ENCODE measurements at places on chromosomes 16 and 17.

GRCh38 chr17:82051776-82052637 is at the start of the genes GPS1 and RFNG:
GPS1 (plus strand) TSS chr17:82051898; CDS start chr17:82051932, 34 bp downstream.
RFNG (minus strand) TSS chr17:82051811; CDS start chr17:82051766, 45 bp downstream.
- no peak for DNase-seq

- DNase-seq, result no peak
These were observed 7.1 kb upstream of the HOXB9 start for GRCh38 chr17:48633266-48633677.

- DNase-seq, result no peak
These were observed 332.7 kb upstream of the HSBP1 start for GRCh38 chr16:83475108-83475507.

DNA sequence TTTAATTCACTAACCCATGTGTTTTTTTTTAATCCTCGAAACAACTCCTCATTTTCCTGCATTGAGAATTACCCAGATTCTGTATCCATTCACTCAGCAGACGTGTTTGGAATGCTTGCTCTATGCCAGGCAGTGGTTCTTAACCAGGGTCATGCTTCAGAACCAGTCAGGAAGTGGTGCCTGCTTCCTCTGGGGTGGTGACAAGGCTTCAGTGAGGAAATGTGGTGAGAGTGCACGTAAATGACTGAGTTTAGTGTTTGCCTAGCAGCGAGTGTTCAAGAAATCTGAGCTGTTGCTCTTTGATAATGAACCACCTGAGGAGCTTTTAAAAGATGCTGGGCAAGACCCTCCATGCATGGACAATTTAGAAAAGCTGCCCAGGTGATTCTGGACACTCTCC is 9.9 kb downstream of the ZFP90 start:
- no peak for DNase-seq

GRCh38 chr16:29745853-29746345 is at the start of gene C16orf54:
C16orf54 (minus strand) TSS chr16:29745990; CDS start chr16:29744951, 1,039 bp downstream.
- DNase-seq, result no peak

GRCh38 chr16:30054959-30055553 is 10.5 kb upstream of the ALDOA start:
- no peak for DNase-seq

DNA sequence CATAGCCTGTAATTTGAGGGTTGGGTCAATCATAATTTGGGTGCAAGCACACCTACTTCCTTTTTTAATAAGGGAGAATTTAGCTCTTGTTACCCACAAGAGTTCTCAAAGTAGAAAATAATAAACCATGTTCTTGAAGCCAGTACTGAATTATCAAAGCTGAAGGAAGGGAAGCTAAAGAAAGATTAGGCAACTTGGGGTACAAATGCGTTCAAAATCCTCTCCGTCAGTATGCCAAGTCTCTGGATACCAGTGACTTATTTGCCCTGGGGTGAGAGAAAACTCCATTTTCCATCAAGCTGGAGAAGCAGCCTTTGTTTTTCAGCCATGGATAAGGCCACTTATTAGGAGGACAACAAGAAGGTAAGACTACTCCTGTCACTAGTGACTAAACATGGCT is 23.5 kb upstream of the DHRS13 start:
- DNase-seq, result no peak

- DNase-seq, result no peak
These were observed 2.7 kb downstream of the N4BP1 start for GRCh38 chr16:48607056-48607825.

DNA sequence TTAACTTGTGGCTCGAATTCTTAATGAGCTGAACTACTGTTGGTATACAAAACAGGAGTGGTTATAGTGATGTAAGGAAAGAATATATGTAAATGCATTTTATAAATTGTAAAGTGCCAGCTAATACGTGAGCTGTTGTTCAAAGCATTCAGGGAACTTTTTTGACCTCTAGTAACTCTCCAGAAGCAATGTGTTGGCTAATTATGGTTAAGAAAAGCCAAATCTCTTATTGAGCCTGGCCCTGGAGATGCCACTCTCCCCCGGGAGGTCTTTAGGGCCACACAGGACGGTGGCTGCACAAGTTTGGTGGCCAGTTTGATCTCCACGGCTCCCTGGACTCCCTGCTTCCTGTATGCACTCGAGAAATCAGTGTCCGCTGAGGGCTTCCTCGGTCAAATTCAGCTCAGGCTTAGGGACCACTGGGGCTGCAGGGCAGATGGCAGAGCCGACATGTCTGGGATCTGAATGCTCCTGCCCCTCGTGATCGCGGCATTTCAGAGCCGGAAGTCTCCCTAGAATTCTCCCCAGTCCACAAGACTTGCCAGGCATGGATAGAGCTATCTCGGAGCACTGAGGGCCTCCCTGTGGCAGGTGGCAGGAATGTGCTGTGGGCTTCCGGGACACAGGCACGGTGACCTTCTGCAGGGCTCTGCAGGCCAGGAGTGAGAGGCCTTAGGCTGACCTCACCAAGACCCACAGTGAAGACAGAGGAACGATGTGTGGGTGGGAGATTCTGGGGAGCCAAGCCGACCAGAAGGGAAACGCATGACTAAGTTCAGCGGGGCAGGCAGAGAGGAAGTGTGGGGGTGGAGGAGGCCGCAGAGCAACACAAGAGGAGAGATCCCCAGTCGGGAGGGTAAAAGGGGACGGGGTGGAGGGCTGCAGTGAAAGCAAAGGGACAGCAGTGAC is 18.6 kb upstream of the PITPNM3 start:
- DNase-seq, result no peak

DNA sequence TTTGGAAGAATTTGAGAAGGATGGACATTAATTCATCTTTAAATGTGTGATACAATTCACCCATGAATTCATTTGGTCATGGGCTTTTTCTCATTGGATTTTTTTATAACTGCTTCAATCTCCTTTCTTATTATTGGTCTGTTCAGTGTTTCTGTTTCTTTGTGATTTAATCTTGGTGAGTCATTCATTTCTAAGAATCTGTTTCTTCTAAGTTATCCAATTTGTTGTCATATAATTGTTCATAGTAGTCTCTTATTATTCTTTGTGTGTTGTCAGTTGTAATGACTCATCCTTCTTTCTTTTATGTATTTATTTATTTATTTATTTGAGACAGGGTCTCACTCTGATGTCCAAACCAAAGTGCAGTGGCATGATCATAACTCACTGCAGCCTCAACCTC is 146.1 kb upstream of the ZNF267 start:
- no peak for DNase-seq

- DNase-seq, result no peak
These were observed 203.9 kb upstream of the HS3ST4 start for GRCh38 chr16:25487888-25488287.

DNA sequence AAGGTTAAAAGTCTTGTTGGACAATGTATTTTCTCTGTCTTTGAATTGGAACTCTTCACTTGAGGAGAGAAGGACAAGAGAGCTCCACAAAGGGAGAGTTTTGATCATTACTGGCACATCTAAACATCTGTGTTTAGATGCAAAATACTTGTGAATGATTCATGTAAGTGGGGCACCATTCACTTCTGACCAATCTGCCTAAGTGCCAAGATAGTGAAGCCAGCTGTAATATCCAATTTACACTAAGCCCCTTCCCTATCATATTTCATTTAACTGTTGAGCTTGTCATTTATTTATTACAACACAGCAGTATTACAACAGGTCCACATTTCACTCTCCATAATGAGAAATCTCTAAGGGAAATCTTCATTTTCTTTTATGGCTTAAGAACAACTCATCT is 832.3 kb upstream of the GOT2 start:
- DNase-seq, result no peak

DNA sequence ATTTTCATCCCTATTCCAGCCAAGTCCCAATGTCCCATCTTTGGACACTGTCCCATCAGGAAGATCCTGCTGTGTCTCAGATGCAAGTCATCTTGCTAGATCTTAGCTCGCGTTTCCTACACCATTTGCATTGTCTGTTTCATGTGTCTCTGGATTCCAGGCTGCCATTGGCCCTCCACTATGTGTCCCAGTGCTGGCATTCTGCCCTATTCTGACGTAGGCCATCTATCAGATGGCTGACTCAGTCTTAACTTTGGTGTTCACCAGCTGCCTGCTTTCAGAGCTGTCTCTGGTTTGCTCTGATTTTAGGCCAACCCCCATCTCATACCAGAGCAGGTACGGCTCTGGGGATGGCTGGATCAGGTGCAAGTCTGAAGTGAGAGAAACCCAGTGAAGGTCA is 300.9 kb upstream of the ASIC2 start:
- DNase-seq, result no peak

DNA sequence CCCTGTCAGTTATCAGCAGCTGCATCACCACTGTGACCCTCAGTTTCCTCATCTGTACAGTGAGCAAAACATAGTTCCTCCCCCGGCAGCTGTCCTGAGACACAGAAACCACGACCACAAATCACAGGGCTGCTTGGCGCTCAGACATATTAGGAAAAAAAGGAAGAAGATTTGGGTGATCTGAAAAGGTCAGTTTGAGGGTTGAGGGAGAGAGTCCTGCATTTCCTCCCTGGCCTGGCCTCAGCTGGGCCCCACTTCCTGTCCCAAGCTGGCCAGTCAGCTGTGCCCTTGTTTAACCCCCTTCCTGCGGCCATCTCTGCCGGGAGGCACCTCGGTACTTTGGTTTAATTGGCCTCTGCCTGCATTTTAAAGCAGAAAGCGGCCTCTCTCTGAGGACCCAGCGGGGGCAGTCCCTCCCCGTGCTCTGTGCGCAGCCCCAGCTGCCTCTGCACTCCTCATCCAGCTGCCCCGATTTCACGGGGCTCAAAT is 24.0 kb upstream of the CIBAR2 start:
- DNase-seq, result no peak

DNA sequence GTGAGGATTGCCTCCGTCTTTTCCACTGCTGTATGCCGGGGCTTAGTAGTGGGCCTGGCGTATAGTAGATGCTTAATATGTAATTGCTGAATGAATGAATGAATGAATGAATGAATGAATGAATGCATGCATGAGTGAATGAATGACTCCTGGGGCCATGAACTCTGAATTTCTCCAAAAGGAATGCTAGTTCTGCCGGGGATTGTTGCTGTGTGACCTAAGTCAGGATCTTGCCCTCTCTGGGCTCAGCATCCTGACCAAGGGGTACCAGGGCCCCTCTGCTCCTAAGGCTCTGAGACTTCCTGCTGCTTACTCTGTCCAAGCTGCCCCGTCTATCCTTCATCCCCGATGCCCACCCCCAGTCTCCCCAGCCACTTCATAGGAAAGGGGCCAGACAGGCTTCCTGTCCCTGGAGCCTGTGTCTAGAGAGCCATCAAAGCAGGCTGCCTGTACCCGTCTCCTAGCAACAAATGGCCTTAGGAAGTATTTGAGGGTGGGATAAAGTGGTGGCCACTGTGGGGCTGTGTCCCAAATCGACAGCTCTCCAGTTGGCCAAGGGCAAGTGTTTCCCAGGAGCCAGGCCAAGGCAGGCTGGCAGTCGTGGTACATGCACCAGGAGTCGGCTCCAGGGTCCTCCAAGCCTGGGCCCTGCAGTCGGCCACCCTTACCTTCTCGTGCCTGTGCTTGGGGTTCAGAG is 11.6 kb upstream of the MPRIP start:
- no peak for DNase-seq

- no peak for DNase-seq
These were observed 743.6 kb downstream of the KCNJ2 start for GRCh38 chr17:70912716-70913485.

Measured in NCI-H2081 treated with DMSO at 0.1 percent for 48 hours (cell line).